ENCODE measurements at places on chromosomes 5 and 9.

DNA sequence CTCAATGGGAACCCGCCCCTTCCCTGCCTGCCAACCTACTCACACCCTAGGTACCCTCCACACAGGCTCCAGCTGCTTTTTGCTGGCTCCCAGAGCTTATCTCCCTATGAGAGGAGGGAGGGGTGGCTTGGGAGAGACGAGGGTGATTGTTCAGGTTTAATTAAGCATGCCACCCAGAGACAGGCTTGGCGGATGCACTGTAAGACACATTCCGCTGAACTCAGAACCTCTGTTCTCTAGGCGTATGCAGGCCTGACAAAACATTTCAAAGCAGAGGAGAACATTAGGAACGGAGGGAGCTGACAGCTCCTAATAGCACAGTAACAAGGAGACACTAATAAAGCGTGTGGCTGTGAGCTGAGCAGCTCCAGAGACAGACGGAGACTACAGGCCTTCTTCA is 80.1 kb downstream of the TRIM32 start:
- no peak for DNase-seq

- DNase-seq, result no peak
Measured at GRCh38 chr5:148911386-148911785, 85.0 kb downstream of the ADRB2 start.

DNA sequence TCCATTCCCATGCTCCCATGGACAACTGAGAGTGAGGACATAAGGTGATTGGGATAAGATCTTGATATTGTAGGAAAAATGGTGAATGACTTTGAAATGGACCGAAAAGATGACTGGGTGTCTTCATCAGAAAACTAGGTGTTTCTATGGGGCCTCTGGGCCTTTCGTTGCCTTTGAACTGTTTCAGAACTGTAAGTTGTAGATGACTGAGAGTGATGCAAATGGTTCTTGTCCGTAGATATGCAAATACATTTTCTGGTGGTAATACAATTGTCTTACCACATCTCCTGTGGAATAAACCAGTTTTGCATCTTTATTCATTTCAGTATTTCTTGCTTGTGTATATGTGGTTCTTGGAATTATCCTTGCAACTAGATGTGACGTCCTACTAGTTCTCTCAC is 16.0 kb upstream of the TEX48 start:
- no peak for DNase-seq

DNA sequence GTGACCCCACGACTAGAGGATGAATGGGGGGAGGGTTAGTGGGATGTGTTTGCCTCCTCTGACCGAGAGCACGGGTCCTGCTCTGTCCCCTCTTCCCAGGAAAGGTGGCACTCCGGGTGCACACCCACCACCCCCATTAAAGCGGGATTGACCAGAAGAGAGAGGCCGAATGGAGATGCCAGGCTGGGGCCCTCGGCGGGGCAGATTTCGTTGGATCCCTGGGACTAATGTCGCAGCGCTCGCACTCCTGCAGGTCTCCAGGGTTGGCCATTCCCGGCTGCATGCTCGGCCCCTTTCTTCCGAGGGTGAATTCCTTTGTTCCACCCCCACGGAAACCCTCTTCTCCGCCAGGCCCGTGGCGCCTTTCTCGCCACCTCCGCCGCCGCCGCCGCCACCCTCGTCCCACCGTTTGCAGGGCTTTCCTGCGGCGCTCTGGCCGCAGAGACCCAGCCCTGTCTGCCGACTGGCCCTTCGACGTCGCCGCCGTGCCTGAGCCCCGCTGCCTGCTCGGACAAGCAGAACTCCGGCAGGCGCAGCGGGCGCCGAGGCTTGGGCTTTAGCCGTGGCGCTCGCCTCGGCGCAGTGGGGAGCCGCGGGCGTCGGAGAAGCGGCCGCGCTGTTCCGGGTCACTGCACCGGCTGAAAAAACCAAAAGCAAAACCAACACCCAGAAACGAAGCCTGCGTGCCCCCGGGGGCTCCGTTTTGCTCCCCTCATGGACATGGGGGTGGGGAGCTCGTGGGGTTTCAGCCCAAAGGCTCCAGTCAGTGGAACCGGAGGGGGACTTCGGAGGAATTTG is 11.8 kb downstream of the LMX1B start:
- DNase-seq, result no peak

DNA sequence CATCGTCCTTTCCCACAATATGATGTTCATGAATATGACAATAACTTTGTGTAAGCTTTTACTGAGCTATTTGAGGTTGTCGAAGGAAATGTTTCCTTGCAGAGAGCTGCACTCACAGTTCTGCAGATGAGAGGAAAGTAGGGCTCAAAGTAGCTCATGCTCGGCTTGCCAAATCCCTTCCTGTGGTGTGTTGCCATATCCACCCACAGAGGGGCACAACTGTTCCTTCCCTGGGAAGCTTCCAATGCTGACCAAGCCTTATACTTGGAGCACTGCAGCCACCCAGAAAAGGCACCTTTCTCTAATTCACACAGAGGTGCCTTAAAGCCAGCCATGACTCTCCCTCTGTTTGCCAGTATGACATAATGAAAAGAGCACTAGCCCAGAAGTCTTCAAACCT is 390.3 kb downstream of the CAAP1 start:
- no peak for DNase-seq

Measured in stimulated activated CD4-positive, alpha-beta T cell treated with anti-CD3 and anti-CD28 coated beads, TNF-alpha, amount 100 ng/mL, for 48 hours (primary cell).